ENCODE measurements at places on chromosomes 11 and 22. TPM values are rescaled to one million over a fixed set of nuclear protein-coding genes. Genes with fewer than 3 reads are reported as not detected.

GRCh38 chr11:93532806-93533205 lies 10.4 kb downstream of the SMCO4 start:
- no peak for DNase-seq

DNA sequence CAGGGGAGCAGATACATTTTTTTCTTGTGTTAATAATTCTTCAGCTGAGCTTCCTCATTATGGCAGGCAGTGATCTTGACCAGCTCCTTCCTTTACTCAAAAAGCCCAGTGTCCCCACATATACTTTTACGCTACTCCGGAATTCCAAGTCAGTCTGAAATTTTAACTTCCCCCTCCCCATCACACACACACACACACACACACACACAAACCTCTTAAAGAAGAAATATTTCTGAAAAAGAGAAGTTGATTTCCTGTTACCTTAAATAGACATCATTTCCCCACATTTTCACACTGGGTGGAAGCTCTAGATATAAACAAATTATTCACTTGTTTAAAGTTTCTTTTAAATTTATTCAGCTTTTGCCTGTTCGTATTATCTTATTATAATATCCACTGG lies 113.9 kb downstream of the DBX1 start:
- no peak for DNase-seq

- no peak for DNase-seq
Measured at GRCh38 chr11:86790195-86790725, 10.1 kb upstream of the PRSS23 start.

CD3D gene
- total RNA-seq: 13.8 TPM

GLYAT gene
- not detected for total RNA-seq

DNA sequence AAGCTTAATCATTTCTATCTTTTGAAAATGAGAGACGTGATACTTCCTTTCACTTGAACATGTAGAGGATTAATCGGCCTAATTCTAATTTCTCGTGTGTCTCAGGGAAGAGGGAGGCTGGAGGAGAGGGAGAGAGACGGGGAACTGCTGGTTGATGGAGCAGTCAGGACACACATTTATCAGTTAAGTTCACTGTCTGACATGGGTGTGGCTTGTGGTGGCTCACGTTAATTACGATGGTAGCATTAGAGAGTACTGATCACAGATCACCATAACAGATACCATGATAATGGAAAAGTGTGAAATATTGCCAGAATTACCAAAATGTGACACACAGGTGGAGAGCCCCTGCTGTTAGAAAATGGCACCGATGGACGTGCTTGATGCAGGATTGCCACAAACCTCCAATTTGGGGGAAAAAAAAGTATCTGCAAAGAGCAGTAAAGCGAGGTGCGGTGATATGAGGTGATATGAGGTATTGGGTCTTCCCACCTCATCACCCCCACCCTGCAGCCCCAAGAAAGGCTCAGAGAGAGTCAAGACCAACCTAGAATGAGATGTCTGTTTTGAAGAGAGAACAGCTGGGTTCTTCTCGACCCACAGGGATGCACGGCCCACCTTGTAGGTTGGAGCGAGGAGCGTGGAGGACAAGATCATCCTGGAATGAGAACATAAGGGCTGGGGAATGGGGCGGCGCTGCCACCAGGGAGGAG lies 19.7 kb downstream of the ZBED4 start:
- no peak for DNase-seq

Measured in vagina (tissue), 2 donors.